ENCODE measurements at places on chromosomes 6 and 20.

GRCh38 chr20:59697068-59697467, 92.7 kb downstream of the PHACTR3 start:
- DNase-seq, result no peak

- DNase-seq, result no peak
Measured at GRCh38 chr6:22350109-22350508, 53.3 kb upstream of the PRL start.

DNA sequence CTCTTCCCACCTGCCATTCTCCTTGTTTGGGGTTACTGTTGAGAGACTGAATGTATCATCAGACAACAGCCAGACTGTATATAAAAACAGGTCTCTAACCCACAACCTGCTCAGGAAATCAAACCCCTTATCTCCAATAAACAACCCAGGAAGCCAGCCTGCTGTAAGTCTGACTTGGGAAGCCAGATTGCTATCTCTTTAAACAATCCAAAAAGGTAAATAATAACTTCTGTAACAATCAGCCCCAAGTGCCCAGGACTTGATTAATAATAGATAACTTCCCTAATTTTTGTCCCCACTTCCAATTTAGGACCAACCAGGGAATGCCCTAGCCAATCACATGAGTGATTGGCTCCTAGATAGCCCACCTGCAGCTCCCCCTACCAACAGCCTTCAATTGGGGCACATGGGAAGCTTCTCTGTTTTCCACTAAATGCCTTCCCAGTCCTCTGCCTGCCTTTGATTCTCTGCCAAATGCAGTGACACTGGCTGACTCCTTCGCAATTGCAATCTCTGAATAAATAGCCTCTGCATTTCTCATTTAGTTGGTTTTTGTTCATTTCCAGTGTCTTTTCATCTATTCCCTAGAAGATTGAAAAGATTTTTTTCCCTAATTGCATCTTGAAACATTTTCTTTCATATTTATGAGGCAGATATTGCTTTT, 117.1 kb upstream of the TAB2 start:
- no peak for DNase-seq

GRCh38 chr6:117605169-117605826, 3.0 kb upstream of the GOPC start:
- DNase-seq, result peak; percentile 13

- no peak for DNase-seq
Measured at GRCh38 chr6:4687989-4688947, 87.9 kb upstream of the CDYL start.

- DNase-seq, result no peak
Measured at GRCh38 chr20:50260479-50261221, 70.0 kb downstream of the CEBPB start.

- DNase-seq, result no peak
Measured at GRCh38 chr20:58705208-58705926, 12.8 kb downstream of the NPEPL1 start.

- no peak for DNase-seq
Measured at GRCh38 chr6:144098993-144099392, 3.6 kb upstream of the SF3B5 start.

- no peak for DNase-seq
Measured at GRCh38 chr6:129440691-129441090, 269.3 kb downstream of the ARHGAP18 start.

- no peak for DNase-seq
Measured at GRCh38 chr20:20759132-20759531, 46.7 kb upstream of the RALGAPA2 start.

GRCh38 chr6:79246891-79247290, 12.4 kb upstream of the HMGN3 start:
- DNase-seq, result no peak

GRCh38 chr20:46214824-46215488, 93.3 kb downstream of the CDH22 start:
- no peak for DNase-seq

- DNase-seq, result no peak
Measured at GRCh38 chr6:109013656-109014305, 80.9 kb downstream of the SESN1 start.

Measured in stimulated activated CD8-positive, alpha-beta memory T cell treated with anti-CD3 and anti-CD28 coated beads, Interleukin-7, amount 100 ng/mL, for 48 hours (primary cell).